ENCODE measurements at places on chromosomes 5 and 9.

DNA sequence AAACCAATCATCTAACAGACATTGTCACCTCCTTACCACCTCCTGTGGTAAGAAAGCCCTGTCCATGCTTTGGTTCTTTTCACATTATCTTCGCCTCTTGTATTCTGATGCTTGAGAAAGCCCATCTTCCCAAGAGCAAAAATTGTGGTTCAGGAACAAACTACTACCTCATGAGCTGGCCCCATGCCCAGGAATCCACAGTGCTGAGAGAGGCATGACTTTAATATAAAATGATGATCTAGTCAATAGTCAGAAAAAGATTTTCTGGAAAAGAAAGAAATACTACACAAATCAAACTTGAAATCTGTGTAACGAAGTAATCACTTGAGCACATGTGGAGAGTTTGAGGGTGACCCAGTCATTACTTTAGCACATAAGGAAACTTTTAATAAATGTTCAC, 94.7 kb downstream of the FGF10 start:
- DNase-seq: no peak

GRCh38 chr5:133967124-133967523, 1.3 kb downstream of the C5orf15 start:
- DNase-seq: no peak

DNA sequence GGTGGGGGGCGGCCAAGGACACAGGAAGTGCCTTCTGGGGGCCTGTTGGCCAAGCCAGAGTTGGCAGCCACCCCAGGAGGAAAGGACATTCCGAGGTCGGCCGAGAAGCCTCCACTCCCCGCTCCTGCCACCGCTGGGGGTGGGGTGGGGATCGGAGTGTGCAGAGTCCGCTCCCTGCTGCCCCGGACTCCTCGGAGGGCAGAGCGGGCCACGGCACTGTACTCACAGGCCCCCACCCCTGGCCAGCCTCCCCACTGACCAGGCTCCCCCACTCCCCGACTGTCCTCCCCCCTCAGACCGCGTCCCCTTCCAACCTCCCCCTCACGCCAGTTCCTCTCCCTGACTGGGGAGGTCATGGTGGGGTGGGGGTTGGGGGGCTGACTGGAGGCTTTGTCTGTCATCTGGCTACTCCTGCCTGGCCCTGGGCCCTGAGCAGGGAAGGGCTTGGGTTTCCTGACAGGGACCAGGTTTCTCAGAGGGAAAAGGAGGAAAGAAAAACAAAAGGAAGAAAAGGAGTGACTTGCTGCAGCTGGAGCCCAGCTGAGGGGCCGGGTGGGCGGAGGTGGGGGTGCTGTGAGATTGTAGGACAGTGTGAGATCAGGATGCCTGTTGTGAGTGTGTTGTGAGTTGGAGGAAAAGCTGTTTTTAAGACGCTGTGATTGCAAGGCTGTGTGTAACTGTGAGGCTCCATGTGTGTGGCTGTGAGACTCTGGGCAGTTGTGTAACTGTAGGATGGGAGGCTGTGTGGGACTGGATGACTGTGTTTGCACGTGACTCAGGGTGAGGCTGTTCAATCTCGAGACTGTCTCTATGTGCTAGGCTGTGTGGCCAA, 29.7 kb downstream of the CNTFR start:
- no peak for DNase-seq

DNA sequence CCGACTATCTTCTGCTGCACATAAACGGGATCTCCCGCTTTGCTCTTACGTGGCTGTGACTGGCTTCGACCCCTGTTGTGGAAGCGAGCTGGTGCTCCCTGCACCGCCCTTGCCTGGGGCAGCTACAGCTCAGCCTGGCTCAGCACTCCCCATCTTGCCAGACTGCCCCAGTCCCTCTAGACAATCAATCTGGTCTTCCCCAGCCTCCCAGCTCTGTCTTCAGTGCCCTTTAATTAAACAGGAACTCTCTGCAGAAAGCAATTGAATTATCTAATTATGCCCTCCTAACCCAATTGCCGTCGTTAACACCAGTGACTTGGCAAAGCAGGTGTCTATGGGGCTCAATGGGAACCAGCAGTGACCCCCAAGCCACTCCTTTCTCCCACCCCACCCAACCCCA, 18.9 kb upstream of the NTNG2 start:
- DNase-seq: no peak

DNA sequence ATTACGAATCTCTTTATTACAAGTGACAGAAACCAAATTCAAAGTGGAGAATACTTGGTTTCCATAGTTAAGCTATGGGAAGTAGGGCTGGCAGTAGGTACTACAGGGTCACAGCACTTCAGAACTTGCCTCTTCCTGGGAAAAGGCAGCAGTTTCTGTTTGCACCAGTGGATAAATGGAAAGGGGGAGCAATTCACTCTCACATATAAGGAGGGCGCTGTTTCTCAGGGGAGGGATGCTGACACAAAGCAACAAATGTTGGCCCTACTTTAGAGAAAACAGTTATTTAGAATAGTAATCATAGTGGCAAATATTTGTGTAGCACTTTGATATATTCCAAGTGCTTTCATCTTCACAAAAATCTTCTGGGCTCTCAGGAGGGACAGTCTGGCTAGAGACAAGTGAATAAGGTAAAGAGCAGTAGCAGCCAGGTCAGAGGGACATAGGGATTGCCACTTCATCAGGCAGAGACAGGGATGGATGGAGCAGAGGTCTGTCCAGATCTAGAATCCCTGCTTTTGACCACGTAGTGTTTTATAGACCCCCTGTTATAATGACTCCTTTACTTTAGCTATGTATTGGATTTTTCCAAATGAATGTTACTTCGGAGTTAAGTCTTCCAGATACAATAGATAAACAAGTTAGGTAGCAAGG, 554.8 kb upstream of the SGCD start:
- DNase-seq: no peak

- DNase-seq: no peak
Measured at GRCh38 chr5:160369990-160370712, at the start of gene C1QTNF2. Gene C1QTNF2 (minus strand): TSS chr5:160370626. CDS start chr5:160355011, 15,615 bp downstream.

DNA sequence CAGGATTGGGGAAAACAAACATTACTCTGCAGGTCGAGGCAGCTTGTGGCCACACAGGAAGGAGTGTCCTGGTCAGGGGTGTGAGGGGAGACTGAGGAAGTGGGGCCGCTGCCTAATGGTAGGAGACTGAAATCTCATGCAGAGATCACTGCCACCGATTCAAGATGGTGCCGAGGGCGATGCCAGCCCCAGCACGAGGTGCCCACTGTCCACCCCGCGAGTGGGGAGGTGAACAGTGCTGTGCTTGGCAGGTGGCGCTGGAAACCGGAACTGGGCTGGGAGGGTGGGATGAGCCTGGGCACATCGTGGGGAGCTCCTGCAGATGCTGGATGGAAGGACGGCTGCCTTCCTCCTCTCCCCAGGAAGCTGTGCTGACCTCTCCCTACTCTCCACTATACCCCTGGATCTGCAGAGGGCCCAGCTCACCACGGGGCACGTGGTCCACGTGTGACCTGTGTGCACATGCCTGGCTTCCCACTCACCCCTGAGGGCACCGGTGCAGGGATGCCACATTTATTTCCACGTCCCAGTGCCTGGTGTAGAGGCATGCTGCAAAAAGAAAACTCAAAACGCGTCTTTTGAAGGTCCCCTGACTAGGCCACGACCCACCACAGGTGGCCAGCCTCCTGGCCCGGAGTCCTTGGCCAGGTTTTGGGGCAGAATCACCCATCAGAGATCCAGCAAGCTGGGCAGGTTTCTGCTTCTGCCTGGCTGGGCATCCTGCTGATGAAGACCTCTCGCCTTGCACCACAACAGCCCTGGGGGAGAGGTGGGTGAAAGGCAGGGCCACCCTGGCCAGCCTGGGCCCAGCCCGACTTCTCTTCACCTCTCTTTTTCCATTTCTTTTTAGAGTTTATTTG, 71.7 kb upstream of the FCN1 start:
- no peak for DNase-seq

GRCh38 chr9:93541581-93542349, 34.6 kb upstream of the PHF2 start:
- DNase-seq: no peak

DNA sequence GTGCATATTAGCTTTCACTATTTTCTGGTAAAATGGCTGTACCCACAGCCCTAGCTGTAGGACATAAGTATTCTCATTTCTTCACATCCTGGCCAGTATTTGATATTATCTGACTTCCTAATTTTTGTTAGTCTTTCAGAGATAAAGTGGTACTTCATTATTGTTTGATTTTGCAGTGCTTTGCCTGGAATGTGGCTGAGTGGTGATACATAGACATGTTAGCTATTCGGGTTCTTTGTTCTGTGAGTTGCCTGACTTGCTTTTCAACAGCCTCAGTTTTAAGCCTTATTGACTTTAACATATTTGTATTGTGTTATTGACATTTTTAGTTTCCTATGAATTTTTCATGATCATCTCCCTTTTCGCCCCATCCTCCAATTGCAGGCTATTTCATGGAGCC, 161.1 kb downstream of the GABBR2 start:
- no peak for DNase-seq

- no peak for DNase-seq
Measured at GRCh38 chr5:142319105-142319504, 5.7 kb downstream of the SPRY4 start.

DNA sequence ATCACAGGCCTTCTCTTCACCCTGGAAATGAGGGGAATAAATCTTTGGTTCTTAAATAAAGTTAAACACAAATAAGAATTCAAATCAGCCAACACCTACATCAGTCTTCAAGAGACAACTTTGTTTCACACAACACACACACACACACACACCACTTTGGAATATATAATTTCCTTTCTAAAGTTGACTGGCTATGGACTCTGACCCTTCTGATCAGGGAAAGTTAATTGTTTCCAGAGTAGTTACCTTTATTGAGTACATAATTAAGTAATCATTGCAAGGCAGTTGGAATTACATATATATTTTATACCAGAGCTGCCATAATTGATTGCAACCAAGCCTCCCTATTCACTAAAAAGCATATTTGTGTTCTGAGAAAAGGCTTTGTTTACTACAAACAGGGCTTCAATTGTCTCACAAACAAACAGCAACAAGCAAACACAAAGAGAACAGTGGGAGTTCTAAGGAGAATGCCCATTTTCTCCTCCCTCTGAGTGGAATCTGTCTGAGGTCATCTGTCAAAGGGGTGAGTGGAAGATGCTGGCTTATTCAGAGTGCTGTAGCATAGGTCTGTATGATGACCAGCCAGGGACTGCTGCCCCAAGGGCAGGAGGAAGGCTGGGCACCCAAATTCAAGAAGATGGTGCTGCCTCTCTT, 136.6 kb downstream of the SEMA6A start:
- DNase-seq: no peak

- no peak for DNase-seq
Measured at GRCh38 chr5:79798893-79799590, 109.4 kb downstream of the CMYA5 start.

DNA sequence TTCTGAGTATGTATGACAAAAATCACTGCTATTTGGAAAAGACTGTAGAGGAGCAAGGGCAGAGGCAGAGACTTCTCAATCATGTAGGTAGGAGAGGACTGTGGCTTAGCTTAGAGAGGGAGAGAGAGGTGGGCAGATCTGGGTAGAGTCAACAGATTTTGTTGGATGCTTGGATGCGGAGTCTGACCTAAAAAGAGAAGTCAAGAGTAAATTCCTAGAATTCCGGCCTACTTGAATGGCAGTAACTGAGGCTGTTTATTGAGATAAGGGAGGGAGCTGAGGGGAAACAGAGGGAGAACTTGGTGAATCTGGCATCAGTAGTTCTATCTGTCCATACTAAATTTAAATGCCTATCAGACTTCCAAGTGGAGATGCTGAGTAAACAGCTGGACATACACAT, 2.4 kb downstream of the TICAM2 start:
- DNase-seq: no peak

- DNase-seq: no peak
Measured at GRCh38 chr9:16964228-16964627, 93.8 kb upstream of the BNC2 start.

GRCh38 chr5:1172007-1172581, 29.3 kb upstream of the SLC6A19 start:
- no peak for DNase-seq

- DNase-seq: no peak
Measured at GRCh38 chr9:70486127-70486526, 71.7 kb upstream of the KLF9 start.

- DNase-seq: no peak
Measured at GRCh38 chr5:179930788-179931473, 23.2 kb upstream of the TBC1D9B start.

GRCh38 chr5:146753641-146754040, 124.9 kb downstream of the PPP2R2B start:
- no peak for DNase-seq

GRCh38 chr9:106878934-106879333, 16.0 kb downstream of the ZNF462 start:
- no peak for DNase-seq

- no peak for DNase-seq
Measured at GRCh38 chr9:127873886-127874285, 3.6 kb downstream of the AK1 start.

DNA sequence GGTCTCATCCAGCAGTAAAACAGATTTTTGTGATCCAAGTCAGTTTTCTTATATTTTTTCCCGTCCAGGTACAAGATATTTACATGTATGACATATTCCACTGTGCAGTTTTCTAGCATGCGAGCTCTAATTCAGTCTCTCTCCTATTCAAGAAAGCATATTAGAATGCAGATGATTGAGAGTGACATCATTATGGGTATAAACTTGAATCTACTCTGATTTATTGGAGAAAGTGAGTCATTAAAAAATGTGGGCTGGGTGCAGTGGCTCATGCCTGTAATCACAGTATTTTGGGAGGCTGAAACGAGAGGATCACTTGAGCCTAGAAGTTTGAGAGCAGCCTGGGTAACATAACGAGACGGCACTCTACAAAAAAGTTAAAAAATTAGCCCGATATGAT, 6.2 kb downstream of the FER start:
- no peak for DNase-seq

DNA sequence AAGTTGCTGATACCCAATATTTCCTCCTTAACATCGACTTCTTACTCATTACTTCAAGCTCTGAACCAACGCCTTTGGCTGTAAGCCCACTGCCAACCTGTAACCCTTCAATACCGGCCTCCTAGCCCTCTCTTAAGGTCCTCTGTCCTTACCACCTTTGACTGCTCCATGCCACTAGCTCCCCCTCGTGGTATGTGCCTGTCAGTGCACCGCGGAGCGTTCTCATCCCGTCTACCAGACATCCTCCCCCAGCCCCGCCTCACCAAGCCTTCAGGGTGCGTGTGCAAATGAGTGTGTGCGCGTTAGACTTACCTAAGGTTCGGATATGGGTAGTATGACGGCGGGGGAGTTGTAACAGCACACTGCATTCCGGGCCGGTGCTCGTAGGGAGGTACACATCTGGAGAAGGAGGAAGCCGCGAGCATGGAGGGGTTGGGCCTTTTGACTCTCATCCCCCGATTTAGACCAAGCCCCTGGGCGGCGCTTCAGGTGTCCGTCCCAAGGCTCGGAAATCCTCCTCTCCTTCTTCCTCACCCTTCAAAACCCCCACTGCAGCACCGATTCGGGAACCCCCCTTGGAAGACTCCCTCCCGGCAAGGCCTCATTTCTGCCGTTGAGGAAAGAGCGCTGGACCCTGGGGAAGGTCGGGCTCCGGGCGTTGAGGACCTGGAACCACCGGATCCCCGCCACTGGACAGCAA, 2.8 kb upstream of the MYORG start:
- DNase-seq: no peak
